ENCODE measurements at places on chromosomes 5 and 9.

DNA sequence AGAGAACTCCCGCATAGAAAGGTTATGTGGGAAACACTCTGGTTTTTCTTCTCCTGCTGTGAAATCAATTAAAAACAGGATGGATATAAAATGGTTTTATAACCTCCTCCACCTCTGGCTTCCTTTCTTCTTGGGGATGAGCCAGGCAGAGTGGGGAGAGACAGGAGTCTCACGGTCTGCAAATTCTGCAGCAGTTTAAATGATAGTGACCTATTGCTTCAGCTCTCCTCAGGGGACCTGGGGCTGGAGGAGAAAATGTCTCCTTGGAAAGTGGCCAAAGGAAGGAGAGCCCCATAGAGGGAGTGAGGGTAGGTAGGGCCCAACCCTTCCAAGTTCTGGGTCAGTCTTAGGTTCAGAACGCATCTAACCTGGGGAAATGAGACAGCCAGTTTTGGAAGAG is 118.8 kb downstream of the MTX3 start:
- no peak for DNase-seq

DNA sequence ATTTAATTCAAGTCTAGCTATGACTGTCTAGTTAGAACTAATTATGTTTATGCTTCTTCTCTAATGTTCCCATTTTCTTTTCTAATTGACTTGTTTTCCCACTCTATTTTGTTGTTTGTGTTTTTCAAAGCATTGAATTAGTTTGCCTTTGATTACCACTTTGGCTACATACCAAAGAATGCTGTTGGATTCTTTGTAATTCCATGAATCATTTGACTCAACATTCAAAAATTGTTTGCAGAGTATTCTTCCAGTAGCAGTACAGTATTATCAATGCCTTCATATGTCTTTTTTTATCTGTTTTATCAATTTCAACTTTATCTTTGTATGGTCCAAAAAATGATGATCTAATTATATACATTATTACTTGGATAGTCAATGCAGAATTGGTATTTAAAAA is 288.7 kb downstream of the RFX3 start:
- DNase-seq: no peak

DNA sequence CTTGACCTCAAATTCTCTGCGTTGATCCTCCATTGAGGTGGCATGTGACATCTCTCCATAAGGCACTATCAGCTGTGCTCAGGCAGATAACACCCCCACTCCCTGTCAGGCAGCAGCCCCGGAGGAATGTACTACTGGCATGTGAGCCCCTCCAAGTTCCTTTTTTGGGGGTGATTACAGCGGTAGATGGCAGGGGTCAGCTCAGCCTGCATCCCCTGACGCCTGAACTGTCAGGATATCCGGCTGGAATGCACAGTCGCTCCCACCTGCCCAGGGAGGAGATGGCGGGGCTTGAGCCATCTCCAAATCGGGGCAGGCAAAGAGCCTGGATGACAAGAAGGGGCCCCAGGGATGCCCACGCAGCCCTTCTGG is 40.8 kb downstream of the FAM78A start:
- DNase-seq: no peak

DNA sequence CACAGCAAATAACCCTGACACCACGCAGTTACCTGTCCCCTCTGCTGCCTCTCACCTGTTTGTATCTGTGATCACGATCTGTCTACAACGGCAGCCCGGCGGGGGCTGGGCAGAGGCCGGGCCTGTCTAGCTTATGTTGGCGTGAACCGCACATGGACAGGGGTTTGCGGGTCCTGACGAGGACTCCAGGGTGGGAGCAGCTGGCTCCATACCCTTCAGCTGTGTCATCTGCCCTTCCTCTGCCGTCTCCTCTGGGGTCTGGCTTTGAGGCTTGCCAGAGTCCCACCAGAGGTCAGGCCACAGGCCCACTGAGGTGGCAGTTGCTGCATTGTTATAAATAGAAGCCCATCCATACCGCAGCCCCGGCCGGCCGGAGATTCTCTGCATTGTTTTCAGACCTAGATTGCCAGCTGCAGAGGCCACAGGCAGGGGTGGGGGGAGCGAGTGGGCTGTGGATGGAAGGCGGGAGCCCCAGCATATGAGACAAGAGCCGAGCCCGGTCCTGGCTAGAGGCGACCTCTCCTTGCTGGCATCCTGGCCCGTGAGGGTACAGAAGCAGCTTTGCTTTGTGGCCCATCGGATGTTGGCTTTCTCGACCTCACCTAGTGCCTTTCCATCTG is 37.8 kb downstream of the FAM78A start:
- DNase-seq: no peak

DNA sequence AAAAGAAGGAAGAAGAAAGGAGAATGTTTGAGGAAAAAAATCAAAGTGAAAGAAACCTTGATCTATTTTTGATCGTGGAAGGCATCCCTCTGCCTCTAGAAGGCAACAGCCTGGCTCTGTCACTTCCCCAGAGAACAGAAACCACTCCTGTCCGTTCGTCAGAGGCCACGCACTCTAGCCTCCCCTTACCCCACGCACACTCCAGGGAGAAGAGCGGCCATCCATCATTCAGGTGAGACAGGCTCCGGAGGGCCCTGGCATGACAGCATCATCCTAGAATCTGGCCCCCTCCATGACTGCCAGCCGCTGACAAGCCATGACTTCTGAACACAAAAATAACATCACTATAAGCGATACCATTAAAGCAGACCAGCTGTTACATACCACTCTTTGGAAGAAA is 135.8 kb downstream of the ROR2 start:
- no peak for DNase-seq

- no peak for DNase-seq
Observed at GRCh38 chr9:122126331-122127261, 33.0 kb downstream of the NDUFA8 start.

DNA sequence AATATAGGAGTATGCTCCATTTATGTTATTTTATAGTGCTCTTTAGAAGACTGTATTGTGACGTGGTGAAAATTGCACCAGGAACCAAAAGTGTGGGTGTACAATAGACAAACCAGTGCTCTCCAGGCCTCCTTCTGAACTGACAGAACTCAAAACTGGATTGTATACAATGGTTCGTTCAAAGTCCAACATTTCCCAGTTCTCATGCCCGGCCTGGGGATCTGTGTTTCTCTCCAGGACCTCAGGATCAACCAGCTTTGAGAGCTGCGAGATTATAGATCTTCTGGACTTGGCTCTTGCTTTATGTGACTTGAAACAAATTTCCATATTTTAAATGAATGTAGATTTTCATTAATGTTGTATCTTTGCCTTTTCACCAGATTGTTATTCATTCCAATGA is 60.8 kb upstream of the CER1 start:
- no peak for DNase-seq

DNA sequence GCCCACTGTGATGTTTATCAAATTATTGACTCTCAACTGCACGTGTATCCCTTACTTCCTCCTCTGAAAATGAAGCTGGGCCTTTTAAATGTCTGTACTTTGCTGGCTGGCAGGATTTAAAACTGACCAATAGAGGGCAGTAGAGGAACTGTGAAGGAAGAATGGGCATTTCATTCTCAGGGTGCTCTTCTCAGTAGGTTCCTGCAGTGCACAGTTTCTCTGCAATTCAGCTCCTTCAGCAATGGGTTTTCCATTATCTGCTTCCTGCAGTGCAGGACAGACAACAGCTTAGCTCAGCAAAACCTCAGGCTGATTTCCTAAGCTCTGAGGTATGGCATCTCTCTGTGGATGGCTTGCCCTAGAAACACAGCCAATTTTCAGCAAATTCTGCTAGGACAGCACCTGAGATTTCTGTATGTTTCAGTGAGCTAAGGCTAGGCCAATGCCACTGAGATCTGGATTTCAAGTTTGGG is 298.4 kb upstream of the PRDM9 start:
- DNase-seq: peak; percentile 72

- DNase-seq: no peak
Observed at GRCh38 chr5:66454186-66455078, 141.8 kb upstream of the MAST4 start.
